Activated CD4-positive, alpha-beta T cell treated with anti-CD3 and anti-CD28 coated beads, Interleukin-2, amount 50 U/mL, for 24 hours (primary cell): ENCODE measurements at places on chromosomes 4 and X.

DNA sequence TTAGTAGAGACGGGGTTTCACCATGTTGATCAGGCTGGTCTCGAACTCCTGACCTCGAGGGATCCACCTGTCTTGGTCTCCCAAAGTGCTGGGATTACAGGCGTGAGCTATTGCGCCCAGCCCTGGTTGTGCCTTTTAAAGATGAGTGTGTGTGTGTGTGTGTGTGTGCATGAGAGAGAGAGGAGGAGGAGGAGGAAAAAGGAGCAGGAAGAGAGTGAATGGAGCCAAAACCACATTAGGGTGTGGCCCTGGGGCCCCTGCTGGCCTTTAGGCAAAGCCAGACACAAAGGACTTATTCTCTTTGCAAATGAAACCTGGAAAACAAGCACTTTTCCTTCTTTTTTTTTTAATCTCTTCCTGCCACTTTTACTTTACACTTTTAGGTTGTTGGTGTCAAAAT is 48.2 kb upstream of the KLF3 start:
- no peak for DNase-seq

DNA sequence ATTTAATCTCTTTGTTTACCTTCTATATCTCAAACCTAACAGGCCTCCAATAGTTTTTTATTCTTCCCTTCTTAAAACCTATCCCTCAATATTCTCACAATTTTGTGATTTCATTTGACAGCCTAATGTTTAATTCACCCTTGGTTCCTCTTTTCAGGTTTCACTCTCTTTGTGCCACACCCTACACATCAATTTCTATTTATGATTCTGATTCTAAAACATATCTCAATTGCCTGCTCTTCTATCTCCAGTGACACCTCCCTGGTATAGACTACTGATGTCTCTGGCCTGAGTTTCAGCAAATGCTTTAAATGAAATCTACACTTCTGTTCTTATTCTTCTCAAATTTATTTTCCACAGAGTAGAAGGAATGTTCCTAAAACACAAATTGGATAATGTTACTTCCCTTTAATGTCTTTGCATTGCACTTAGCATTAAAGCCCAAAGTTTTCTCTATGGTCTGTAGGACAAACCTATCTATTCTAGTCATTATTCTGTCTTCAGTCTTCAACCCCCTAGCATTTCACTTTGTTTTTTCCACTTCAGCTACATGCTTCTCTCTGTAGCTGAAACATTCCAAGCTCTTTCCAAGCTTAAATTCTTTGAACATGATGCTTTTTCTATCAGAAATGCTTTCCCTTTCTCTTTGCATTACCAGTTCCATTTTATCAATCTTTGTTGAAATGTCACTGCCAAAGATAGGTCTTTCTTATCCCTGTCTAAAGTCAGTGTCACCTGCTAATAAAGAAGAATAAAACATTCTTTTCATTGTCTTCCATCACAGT is 622.0 kb downstream of the CENPC start:
- no peak for DNase-seq

DNA sequence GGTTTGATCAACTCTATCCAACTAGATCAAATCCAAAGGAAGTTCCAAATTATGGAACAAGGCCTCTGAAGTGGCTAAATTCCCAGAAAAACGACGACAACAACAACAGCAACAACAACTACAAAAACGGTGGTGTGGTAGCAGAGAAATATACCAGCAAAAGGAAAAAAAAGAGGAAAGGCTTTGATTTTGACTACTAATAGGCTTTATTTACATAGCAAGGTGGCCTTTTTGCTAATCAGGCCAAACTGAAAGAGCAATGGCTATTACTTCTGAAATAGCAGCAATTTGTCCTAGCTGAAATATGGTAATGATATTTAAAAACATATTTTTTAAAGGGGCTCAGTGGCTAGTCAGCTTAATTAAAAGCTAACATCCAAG is 40.8 kb upstream of the TMPRSS11E start:
- DNase-seq: no peak

- DNase-seq: no peak
These were observed 7.4 kb downstream of the ABLIM2 start for GRCh38 chr4:8151165-8151650.

GRCh38 chr4:101711590-101712260 is 78.8 kb upstream of the BANK1 start:
- no peak for DNase-seq

DNA sequence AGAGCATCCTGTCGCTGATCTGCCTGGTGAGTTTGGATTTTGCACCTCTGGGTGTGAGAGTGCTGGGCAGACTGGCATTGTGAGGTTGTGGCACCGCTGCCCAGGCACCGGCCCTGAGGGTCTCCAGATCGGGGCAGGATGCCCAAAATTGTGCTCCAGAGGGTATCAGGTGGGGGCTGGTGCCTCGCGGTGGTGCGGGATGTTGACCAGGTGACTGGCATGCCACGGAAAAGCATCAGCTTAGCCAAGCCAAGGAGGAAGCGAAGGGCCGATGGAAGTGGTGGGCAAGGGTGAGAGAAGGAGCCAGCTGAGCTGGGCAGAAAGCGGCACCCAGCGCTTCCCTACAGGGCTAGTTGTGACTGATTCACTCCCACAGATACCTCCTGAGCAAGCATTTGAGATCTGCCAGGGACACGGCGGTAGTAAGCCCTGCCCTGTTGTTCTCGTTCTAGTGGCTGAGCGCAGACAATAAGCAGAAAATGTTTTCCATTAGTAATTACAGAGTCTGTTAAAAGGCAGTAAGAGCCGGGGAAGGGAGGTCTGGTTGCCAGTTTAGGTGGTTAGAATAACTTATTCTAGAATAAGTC is 809 bp downstream of the ZFP92 start:
- no peak for DNase-seq

DNA sequence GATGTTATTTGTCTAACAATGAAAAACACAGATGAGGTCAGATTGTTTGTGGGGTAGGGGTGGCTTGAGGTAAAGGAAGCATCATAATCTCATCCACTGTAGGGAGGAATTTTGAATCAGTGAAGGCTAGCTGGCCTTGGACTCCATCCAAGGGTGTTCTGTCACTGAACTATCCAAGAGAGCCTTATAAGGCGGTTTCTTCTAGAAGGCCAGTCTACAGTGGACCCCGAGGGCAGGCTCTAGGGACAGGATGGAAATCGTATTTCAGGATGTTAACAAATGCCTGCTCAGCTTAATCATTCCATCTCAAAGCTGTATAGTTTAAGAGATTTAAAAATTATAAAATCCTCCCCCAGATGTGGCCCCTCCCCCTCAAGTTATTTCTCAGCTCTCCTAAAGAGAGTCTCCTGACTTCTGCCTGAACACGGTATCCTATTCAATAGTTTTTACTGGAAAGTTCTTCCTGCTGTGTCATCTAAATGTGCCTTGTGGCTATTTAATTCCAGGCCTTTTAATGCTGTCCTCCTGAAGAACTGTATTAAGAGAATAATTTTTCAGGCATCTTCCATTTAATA is 8.0 kb downstream of the IGFBP7 start:
- no peak for DNase-seq

DNA sequence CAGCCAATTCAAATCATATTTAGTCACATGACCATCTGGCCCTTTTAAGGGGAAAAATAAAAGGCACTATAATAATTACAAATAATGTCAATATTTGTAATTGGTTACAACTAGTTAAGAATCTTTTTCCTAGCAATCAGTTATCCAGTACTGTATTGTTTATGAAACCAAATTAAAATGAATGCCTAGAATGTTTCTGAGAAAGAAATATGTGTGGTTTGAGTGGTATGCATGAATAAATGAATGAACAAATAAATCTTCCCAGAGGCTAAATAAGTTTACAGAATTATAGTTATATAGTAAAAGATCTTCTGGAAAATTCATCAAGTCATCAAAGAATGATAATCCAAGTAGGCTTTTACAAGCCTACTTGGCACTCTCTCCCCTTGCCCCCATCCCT is 55.8 kb upstream of the F8A3 start:
- no peak for DNase-seq

DNA sequence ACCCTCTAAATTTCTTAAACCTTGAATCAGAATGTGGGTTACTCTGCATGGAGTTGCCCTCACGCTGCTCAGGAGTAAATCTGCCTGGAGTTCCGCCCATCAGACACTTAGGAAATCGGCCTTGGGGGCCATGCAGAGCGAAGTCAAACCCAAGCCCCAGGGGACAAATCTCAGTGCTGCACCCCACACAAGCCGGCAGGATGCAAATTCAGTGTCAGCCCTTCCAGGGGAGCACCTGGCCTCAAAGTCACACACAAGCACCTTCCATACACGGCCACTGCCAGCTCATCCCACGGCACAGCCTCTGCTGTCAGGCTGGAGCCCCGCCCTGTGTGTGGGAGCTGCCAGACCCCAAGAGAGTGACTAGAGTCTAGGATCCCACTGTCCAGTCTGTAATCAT is 27.4 kb downstream of the RNF212 start:
- no peak for DNase-seq

- DNase-seq: no peak
These were observed 9.0 kb downstream of the BMP3 start for GRCh38 chr4:81039351-81039972.

DNA sequence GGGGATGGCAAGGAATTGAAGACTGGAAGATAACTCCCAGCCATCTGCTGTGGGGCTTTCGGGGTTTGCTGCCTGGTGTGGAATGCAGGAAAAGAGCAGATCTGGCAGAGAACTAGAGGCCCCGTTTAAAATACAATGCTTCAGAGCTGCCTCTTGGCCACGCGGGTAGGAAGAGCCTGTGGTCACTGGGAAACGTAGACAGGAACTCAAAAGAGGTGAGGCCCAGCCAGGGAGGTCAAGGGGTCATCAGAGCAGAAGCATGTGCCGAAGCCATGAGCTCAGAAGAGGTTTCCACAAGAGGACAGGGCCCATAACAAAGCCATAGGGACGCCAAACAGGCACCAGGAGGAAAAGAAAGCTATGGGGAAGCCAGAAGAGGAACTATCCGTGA is 14.5 kb upstream of the STS start:
- no peak for DNase-seq
